ENCODE measurements at places on chromosomes 4 and X.

DNA sequence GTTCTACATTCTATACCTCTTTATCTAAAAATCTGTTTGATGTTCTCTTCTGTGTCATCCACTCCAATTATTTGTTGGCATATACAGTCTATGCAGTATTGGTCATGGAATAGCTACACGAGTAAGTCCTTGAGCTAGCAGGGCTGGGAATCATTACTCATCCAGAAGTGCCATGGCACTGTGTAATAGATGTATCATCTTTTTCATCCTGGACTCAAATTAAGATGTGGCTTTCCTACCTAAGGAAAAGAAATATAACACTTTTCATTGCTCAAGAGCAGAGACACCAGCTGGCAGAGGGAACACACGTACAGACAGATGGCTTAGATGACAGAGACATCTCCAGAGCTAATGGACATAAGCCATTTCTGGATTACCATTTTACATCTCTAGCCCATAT lies 159.8 kb downstream of the FAM13A start:
- no peak for DNase-seq

GRCh38 chr4:141575884-141576283 lies 60.5 kb upstream of the IL15 start:
- no peak for DNase-seq

DNA sequence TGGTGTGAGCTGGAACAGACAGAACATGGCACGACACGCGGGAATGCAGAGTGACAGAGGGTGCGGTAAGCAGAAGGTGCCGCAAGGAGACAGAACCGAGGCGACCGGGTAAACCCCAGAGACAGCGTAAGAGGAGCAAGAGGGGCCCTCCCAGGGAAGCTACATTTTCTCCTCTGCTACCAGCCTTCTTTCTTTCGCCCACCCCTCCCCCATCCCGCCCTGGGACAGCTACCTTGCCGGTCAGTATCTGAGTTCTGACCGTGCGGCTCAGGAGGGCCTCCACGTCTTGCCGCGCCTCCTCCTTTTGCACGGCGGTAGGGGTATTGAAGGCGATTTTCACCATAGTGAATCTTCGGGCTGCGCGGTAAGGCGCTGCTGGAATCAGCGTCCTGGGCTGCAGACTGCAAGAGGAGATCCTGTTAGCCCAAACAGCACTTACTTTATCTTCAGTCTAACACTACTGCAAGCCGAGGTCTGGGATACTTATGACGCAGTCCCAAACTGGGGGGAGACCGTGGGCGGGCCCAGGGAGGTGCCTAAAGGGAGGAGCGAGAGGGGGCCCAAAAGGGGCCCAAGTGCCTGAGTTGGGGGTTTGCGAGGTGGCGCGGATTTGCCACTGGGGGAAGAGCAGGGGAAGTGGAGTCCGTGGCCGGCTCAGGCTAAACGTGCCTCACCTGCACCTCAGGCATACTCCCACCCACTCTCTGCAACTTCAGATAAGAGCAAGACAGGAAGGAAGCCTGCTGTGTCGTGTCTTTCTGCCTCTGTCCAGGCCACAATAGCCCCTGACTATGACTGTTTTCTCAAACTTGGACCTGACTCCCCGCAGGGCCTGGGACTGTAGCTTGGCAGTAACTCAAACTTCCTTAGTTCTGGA lies at the start of gene ITM2A:
TSS of gene ITM2A (minus strand) at position 462 of the 877 bp plus-strand sequence. CDS start at position 343, 119 bp downstream.
- peak; percentile 0 for DNase-seq

GRCh38 chr4:123524958-123525628 lies 128.5 kb downstream of the SPRY1 start:
- DNase-seq: no peak

- no peak for DNase-seq
Observed at GRCh38 chrX:45191383-45191782, 9.3 kb downstream of the DIPK2B start.

GRCh38 chrX:136767104-136767941 lies 13.4 kb downstream of the ARHGEF6 start:
- DNase-seq: peak; percentile 44

GRCh38 chr4:180617196-180617595 lies 1626.0 kb upstream of the TENM3 start:
- DNase-seq: no peak

DNA sequence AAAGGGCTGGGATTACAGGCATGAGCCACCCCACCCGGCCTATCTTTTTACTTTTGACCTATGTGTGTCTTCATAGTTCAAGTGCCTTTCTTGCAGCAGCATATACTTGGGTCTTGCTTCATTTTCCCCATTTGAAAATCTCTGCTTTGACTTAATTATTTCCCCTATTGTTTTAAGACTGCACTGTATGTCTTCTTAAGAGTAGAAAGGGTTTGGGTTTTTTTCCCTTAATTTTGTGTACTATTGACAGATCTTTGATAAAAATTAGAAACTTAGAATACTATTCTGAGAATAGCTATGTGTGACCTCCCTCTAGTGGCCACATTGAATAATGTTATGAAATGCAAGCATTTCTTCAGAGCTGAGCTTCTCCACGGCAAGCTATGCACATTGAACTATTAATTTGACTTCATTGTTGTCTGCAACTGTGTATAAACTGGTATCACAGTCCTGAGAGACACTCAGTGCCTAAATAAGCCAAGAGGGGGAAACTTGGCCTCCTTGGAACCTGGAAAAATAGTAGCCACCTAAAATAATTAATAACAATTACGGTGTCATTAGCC lies 8.7 kb upstream of the SLC25A4 start:
- DNase-seq: peak; percentile 62

- no peak for DNase-seq
Observed at GRCh38 chr4:115575851-115576250, 462.4 kb upstream of the NDST4 start.

- DNase-seq: peak; percentile 73
Observed at GRCh38 chr4:16897991-16898827, at the start of gene LDB2. Gene LDB2, minus strand, starts transcription at chr4:16898645.

- DNase-seq: no peak
Observed at GRCh38 chr4:25937801-25938200, 23.8 kb downstream of the SMIM20 start.

GRCh38 chr4:8664976-8665375 lies 72.4 kb downstream of the CPZ start:
- peak; percentile 32 for DNase-seq

DNA sequence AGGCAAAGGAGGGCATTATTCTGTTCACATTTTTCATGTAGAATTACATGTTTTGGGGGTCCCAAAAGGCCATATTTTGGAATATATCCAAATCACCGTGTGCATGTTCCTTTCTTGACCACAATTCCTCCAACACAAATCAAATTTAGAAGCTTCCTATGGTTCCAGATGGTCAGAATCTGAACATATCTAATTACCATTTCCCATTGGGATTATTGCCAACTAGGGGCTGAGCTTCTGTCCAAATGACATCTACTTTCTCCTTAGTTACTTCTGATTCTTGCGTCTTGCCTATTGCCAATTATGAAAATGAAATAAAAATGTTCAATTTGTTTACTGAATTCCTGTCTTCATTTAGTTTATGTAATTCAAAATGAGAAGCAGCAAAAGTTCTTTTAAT lies 163.7 kb downstream of the CPE start:
- DNase-seq: no peak

DNA sequence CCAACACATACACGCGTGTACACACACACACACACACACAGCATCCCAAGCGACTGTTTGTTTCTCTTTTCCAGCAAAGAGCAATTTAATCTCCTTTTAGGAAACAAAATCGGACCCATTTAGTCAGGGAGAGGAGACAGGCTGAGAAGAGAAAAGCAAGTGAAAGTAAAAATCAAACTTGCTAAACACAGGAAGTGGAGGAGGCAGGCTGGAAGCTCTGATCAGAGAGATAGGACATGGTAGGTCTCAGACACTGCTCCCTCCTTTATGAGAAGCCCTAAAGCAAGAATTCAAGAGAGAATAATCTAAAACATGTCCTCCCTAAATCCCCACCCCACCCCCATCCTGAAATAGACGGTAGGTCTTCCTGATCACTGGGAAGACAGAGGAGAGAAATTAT lies 62.3 kb downstream of the GPC3 start:
- no peak for DNase-seq

- DNase-seq: no peak
Observed at GRCh38 chrX:140502491-140503237, 2.2 kb downstream of the SOX3 start.

GRCh38 chrX:47595716-47596251 lies 13.5 kb downstream of the TIMP1 start:
- DNase-seq: no peak

GRCh38 chrX:120823556-120823955 lies 52.1 kb downstream of the CT47B1 start:
- no peak for DNase-seq

DNA sequence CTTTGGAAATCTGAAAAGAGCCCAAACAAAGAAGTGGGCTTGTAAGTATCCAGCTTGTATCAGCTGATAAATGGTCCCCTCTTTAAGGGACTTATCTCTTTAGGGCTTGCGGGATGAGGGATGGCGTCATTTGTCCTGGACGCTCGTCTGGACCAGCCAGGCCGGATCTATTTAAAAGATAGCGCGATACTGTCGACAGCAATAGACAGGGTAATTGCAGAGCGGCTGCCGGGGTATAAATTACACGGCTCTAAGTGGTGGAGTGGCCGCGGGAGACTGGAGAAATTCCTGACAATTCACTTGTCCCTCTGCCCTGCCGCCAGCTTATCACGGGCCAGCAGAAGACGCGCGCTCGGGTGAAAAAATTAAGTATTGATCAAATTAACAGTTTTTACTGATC lies 90.7 kb downstream of the FAM53A start:
- DNase-seq: peak; percentile 61

DNA sequence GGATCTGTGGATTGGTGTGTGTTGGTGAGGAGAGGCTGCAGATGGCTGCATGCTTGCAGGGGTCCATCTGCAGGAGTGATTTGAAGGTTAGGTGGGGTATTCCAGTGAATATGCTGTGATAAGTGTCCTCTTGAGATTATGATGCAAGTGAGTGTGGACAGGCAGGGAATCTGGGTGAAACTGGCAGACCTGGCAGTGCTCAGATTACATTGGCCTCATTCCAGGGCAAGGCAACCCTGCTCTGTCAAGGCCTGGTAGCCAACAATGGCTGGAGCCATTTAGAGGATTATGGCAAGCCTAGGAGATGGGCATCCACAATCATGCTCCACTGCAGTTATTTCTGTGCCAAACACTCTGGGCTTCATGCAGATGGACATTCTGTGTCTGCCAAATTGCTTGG lies 113.9 kb downstream of the RTL3 start:
- DNase-seq: no peak

GRCh38 chr4:39609454-39609931 lies 29.2 kb downstream of the SMIM14 start:
- no peak for DNase-seq
